A549 (cell line): ENCODE measurements at places on chromosomes 13 and 19. TPM values are rescaled to one million over a fixed set of nuclear protein-coding genes. Genes with fewer than 3 reads are reported as not detected.
A peak's percentile ranks its signal among the peaks of the same experiment; 100 is the strongest.

Gene THOP1
- 87.7 to 90.5 TPM (median 89.9 TPM) in 3 replicates for polyA plus RNA-seq

Gene ZBTB7A
- polyA plus RNA-seq: 10.2 to 11.6 TPM (median 11.4 TPM) in 3 replicates

Gene CCDC61
- 6.9 to 9.0 TPM (median 8.2 TPM) in 3 replicates for polyA plus RNA-seq

Gene OR10H1
- polyA plus RNA-seq: not detected in 3 replicates

Gene KLF1
- polyA plus RNA-seq: not detected in 3 replicates

Gene TNFRSF19
- polyA plus RNA-seq: 1.4 to 1.9 TPM (median 1.8 TPM) in 3 replicates

DNA sequence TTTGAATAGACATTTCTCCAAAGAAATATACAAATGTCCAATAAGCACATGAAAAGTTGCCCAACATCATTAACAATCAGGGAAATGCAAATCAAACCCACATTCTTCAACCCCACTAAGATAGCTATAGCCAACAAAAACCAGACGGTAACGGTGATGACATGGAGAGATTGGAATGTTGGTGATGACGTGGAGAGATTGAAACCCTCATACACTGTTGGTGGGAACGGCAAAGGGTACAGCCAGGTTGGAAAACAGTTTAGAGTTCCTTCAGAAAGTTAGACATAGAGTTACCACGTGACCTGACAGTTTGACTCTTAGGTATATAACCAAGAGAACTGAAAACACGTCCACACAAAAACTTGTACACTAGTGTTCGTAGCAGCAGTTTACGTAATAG is 48.1 kb downstream of the TNFRSF19 start:
- peak; percentile 65 for DNase-seq

DNA sequence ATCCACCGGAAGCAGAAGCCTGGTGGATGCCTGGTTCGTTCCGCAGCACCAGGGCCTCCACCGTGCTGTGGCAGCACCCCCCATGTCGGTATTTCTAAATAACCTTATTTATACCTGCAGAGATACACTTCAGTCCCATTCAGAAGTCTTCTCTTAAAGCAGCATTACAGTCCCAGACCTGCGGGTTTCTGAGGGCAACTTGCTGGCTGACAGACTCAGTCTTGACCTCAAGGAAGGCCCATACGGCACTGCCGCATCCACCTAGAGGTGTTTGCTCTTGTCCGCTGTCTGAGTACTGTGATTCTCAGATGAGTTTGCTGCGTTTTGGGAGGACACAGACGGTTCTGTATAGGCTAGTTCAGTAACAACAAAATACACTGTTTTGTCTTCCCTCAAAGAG is 16.9 kb upstream of the TEX29 start:
- no peak for DNase-seq

GRCh38 chr13:72437458-72437857 is 290.0 kb downstream of the MZT1 start:
- DNase-seq: no peak

GRCh38 chr13:66933994-66934393 is 296.1 kb downstream of the PCDH9 start:
- DNase-seq: peak; percentile 15

- DNase-seq: no peak
These were observed 285.9 kb downstream of the DNAJC15 start for GRCh38 chr13:43309311-43309710.

DNA sequence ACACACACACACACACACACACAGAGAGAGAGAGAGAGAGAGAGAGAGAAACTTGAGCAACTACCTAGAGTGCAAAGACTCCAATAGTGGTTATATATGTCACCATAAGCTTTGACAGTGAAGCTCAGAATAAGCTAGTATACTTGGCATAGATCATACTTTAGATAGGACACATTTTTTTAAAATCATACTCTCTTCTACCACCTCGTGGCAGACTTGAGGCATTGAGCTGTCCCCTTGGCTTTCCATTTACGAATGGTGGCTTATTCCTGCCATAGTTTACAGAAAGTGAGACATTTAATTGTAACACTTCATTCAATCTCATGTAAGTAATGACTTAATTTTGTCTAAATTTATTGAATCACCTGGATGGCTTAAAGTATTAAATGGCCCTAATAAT is 108.2 kb downstream of the EDNRB start:
- peak; percentile 2 for DNase-seq
